ENCODE measurements at places on chromosomes 6 and 20.

DNA sequence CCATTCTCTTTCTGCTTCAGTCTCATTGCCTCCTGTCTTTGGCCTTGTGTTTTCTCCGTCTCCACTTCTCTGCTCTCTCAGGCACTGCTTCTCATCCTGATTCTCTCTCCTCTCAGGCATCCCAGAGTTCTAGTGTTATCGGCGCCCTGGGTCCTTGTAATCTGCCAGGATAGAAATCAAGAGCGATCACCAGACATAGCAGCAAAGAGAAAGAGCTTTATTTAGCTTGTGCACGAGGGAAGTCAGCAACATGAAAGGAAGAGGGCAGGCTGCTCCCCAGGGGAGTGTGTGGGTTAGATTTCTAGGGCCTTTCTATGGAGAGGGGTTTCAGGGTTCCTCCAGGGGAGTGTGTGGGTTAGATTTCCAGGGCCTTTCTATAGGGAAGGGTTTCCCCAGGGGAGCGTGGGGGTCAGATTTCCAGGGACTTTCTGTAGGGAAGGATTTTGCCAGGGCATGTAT, 32.5 kb downstream of the SUN5 start:
- DNase-seq: no peak

GRCh38 chr6:25525078-25525477, 126.9 kb upstream of the SCGN start:
- DNase-seq: no peak

GRCh38 chr6:121465101-121465500, 29.7 kb downstream of the GJA1 start:
- no peak for DNase-seq

- DNase-seq: no peak
Measured at GRCh38 chr20:21102603-21103311, 3.4 kb downstream of the LINC00237 start.

- DNase-seq: no peak
Measured at GRCh38 chr6:162343936-162344645, 383.5 kb downstream of the PRKN start.

GRCh38 chr6:305371-306206, 13.3 kb downstream of the DUSP22 start:
- DNase-seq: no peak
